Fibroblast of skin of left quadriceps (primary cell): ENCODE measurements at places on chromosomes 2 and 18.

DNA sequence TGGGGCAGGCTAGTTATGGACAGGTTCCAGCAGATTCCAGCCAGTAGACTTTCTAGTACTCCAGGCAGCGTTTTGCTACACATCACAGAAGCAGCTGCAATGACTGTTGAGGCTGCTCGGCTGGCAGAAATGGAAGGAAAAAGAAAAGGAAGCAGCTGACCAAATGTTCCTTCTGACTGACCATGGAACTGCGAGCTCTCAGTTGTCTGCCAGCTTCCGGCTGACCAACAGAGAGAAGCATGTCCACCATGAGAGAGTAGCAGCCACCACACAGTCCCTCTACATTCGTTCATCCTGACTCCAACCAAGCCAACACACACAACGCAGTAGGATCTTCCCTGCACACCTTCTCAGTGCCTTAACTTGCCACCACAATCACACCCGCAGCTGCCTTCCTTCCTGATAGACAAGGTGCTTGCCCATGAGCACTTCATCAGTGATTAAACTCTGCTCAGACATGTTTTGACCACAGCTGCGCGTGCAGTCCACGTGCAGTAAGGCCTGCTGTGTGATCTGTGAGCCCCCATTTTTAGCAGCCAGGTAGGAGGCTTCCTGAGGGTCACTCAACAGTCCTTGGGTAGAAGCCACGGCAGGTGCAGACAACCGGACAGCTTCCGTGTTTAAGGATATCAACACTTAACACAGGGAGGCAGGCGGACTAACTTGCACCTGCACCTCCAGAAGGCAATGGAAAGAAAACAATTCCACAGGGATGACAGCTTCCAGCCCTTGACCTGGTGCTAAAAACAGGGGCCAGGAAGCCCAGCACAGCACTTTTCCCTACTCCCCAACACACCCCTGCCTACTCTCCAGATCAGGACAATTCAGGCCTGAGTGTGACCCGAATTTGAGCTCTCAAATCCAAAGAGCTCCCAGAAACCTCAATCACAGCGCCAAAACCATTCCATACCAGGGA, 996 bp downstream of the TGFBRAP1 start:
- no peak for DNase-seq

DNA sequence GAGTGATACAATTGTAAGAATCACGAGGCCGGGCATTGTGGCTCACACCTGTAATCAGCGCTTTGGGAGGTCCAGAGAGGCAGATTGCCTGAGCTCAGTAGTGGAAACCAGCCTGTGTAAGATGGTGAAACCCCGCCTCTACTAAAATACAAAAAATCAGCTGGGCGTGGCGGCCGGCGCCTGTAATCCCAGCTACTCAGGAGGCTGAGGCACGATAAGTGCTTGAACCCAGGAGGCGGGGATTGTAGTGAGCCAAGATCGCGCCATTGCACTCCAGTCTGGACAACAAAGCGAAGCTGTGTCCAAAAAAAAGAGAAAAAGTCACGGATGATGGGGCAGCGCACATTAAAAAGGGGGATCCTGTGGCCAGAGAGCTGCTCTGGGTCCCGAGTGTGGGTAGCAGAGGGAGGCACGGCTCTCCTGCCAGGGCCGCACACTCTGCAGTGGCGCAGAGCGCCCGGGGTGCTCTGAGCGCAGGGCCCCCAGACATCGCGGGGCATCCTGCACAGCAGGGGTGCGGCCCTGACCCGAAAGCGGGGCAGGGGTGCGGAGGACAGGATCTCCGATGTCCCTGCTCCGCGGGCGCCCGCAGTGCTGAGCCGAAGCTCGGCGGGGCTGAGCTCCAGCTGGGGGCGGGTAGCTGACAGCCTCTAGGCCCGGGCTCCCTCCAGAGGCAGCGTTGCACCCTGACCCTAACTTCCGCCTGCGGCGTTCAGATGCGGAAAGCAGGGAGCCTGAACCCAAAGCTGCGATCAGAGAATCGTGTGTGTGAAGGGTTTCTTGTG, 30.4 kb upstream of the RAB6D start:
- DNase-seq = no peak

GRCh38 chr2:47660168-47660567, 122.8 kb upstream of the MSH6 start:
- DNase-seq = no peak

DNA sequence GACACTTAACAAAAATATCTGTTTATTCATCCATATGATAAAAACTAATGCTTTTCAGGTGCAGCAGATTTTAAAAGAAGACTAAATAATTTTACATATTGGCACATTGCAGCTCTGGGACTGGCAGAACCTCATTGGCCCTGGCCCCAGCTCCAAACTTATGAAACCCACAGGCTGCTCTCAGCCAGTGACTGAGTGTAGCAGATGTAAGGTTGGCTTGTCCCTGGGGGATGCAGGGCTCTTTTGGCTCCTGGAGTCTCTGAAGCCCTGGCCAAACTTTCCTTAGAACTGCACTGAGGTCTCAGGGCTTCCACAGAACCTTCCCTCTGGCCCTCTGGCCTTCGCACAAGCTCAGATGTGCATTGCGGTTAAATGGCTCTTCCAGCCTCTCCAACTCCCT, 725.0 kb upstream of the SOX11 start:
- DNase-seq = no peak

DNA sequence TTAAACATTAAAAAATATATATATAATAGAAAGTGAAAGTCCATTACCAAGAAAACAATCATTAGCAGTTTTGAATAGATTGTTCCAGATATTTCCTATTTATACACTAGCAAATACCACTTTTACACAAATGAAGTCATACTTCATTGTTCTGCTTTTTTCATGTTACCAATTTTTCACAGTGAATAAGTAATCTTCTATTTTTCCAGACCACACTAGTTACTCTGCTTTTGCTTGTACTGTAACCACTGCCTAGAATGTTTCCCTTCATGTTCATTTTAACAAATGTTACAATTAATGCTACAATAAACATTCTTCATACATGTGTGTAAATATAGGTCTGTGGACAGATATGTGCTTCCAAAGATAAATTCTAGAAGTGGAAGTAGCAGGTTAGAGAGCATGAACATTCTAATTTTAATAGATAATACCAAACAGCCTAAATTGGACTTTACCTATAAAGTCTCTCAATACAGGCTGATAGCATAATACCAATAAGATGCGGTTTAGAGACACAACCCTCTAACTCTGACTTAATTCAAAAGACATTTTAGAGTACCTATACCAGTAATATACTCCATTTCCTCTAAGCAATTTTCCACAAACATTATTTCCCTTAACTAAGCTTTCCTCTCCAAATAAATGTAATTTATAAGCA, 17.0 kb downstream of the ITSN2 start:
- no peak for DNase-seq

DNA sequence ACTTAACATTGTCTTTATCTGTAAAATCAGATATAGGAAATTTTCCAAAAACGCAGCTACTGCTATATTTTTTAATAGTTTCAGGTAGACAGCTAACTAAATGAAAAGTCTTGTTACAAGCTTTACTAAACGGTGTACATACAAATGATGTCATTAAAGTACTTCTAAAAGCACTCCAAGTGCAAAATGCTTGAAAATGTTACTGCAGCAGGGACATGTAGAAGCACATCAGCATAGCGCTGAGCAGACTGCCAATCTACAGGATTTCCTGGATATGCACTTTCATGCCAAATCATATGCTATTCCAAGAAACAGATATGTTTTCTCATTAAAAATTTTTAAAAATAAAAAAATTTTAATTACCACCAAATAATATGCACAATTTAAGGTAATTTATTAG, 61.7 kb downstream of the SMAD2 start:
- DNase-seq = no peak

GRCh38 chr18:29741461-29741860, 1301.1 kb downstream of the DSC3 start:
- DNase-seq = no peak

DNA sequence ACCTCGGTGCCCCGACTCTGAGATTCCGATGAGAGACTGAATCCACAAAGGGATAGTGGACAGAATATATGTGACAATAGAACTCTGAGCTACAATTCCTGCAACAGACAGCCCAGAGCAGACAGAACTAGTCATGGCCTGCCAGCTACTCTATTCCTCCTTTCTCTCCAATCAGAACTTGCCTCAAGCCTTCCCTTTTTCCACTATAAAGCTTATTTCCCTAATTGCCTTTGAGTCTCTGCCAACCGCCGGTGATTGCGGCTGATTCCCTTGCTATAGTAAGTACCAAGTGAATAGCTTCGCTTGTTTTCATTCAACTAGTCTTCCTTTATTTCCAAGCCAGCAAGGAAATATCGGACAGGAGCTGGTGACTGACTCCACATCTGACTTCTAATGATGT, 96.8 kb downstream of the DSC3 start:
- DNase-seq = no peak

DNA sequence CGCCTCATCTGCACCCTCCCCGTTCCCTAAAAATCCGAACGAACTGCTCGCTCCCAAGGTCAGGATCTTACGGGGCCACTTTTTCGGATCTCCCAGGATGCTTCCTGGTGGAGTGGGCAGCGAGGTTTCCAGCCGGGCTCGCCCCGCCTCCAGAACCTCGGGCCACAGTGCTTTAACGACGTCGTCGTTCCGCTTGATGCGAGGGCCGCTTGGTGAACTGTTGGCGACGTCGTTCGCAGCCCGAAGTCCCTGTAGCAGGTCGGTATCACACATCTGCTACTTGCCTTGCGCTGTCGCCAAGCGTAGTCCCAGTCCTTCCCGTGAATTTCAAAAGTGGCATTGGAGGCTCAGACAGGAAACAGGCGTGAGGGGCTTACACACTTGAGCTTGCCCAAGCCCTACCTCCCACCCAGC, 15.3 kb downstream of the EVX2 start:
- DNase-seq = no peak

- DNase-seq = no peak
These were observed 142.1 kb downstream of the TRIB2 start for GRCh38 chr2:12858786-12859185.

DNA sequence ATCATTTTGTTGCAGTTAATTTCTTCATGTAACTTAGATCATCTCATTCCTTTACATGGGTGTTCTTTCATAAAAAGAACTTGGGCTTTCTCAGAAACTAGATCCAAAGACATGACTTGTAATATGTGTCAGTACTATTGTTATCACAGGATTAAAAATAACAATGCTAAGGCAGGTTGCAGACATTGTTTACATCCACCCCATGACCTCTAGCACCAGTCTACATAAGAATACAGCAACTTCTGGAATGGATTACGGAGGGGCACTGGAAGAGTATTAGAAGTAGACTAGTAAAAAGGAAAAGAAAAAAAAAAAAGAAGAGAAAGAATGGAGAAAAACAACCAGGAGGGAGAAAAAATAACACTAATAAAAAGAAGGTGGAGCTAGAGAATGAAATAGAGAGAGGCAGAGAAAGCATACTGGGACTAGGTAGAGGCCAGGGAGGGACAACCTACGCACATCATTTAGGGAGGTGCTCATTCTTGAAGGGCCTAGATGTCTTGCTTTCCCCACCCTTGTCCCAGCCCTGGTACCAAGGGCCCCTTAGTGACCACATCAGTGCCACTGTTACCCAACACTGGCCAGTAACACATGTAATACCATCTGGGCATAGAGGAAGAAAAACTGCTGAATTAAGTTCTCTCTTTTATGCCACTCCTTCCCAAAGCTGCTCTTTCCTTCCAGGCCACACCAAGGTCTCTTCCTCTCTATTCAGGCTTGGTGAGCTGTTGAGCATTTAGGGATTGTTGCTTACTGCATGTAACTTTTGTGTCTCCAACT, 70.6 kb upstream of the KLF7 start:
- DNase-seq = no peak

DNA sequence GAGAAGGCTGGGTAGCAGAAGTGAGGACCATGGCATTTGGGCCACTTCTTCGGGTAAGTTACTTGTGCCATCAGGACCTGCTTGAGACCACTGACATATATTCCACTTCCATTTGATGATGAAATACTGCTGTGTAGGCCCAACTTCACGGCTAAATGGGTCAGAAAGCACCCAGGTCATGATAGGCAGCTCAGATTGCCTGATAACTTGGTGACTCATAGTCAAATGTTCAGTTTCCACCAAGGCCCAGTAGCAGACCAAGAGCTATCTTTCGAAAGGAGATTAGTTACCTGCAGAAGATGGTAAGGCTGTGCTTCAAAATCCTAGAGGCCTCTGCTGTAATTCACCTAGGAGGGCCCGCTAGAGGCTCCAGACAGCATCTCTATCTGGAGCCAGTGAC, 31.8 kb upstream of the MEX3C start:
- DNase-seq = no peak

- peak; percentile 39 for DNase-seq
These were observed 45.5 kb upstream of the CAB39 start for GRCh38 chr2:230666885-230667712.

- DNase-seq = peak; percentile 45
These were observed 23.9 kb downstream of the TNFAIP6 start for GRCh38 chr2:151381266-151381665.

DNA sequence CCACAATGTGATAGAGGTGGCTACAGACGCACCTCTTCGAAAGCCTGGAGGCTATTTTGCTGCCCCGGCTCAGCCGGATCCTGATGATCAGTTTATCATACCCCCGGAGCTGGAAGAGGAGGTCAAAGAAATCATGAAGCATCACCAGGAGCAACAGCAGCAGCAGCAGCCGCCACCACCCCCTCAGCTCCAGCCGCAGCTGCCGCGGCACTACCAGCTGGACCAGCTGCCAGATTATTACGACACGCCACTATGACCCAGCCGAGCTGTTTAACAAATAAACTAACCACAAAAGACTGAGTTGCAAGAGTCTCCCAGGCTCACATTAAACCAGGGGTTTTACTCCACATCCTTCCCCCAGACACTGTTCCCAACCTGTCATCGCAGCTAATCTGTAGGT, 263.8 kb downstream of the PHLPP1 start:
- DNase-seq = peak; percentile 20

GRCh38 chr18:31684279-31685096, at the start of gene B4GALT6:
Gene B4GALT6 (minus strand): TSS chr18:31684581. CDS start chr18:31684426, 155 bp downstream.
- DNase-seq = no peak
